ENCODE measurements at places on chromosomes 3 and 15.

DNA sequence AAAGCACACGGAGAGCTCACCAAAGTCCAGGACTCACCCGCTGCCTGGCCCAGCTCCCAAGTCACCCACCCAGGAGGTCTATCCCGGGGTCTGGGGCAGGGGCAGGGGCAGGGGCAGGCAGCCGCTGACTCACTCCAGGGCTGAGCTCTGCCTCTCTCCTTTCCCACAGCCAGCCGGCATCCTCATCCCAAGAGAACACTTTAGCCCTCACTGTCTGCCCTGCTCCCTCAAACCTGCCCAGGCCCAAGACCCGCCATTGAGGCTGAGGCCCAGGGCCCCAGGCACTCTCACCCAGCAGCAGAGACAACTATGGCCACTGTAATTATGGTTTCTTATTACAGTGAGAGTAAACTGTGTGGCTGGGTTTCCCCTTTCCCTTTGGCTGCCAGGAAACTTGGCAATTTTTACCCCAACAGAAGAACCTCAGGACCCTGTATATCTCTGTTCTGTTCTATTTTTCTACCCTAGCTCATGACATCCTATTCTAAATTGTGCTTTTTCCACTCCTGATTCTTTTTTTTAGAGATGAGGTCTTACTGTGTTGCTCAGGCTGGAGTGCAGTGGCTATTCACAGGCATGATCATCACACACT, 53.0 kb downstream of the IQSEC1 start:
- no peak for DNase-seq

- no peak for DNase-seq
These were observed 112.3 kb downstream of the CDIN1 start for GRCh38 chr15:36691579-36692357.

DNA sequence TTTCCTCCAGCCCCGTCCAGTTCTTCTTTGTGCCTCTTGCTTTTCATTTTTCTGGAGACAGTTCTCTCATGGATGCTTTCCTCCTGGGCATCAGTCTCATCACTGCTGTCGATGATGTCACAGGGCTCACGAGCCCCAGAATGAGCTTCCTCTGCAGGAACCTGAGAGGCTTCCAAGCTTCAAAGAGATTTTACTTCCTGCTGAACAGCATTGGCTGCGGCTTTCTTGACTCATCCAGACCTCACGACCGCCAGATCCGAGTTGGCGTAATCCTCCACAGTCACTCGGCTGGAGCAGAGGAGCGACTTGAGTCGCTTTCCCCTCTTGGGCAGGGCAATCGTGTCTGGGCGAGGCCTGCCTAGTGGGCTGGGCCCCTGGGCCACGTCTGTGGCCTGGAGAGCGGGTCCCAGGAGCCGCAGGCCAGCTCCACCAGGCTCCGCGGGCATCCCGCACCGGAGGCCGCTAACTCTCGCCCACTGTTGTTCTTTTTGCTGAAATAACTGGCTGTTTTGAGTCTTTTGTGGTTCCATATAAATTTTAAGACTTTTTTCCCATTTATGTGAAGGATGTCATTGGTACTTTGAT, 20.8 kb upstream of the FAN1 start:
- DNase-seq: no peak

DNA sequence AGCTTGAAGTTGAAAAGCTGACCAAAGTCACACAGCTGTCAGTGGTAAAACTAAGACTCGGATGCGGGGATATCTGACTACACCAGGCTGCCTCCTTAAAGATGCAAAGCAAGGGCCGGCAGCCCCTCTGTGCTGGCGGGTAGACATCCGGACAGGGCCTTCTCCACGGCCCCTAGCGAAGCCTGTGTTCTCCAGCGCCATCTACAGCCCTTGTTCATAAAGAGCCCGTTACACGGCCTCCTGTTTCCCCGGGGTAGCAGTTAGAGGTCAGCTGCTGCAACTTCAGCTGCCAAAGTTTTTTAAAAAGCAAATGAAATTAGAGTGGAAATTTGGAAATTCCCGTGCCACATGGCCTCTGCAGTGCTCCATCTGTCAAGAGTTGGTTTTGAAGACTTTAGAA, 383.0 kb downstream of the TBL1XR1 start:
- no peak for DNase-seq

GRCh38 chr3:188239035-188239434, 85.1 kb downstream of the LPP start:
- DNase-seq: no peak
